ENCODE measurements at places on chromosomes 3 and 15. TPM values are rescaled to one million over a fixed set of nuclear protein-coding genes. Genes with fewer than 3 reads are reported as not detected.

Gene LAMB2
- total RNA-seq = 430 TPM

Gene ISLR2
- 0.77 TPM for total RNA-seq

Gene ZPLD1
- not detected for total RNA-seq

Gene CYP1A2
- not detected for total RNA-seq

DNA sequence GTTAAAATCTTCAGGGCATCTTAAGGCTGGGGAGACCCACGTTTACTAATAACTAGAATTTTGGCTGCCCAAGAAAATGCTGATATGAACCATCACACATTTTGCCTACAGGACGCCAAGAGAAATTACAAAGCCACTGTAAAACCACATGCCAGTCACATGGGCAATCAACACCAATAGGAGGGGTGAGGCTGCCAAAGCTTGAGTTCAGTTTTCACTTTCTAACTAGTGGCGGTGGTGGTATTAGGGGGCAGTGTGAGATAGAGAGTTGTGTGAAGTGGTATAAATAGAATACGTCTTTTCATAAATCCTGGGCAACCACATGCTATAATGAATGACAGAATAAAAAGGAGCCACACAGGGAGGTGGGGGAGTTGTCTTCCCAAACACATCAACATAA lies 147.3 kb downstream of the WNT5A start:
- H3K4me3 ChIP-seq = no peak overlapping the region
- DNase-seq = no peak
- H3K27ac ChIP-seq = no peak overlapping the region
- no peaks in the 10 kb centered on the region for H3K4me1 ChIP-seq
- no peaks in the 10 kb centered on the region for H3K36me3 ChIP-seq

- no peak overlapping the region for H3K27ac ChIP-seq
- H3K36me3 ChIP-seq = no peaks in the 10 kb centered on the region
- no peaks in the 10 kb centered on the region for H3K27me3 ChIP-seq
- no peak for DNase-seq
These were observed 8.3 kb downstream of the PSTPIP1 start for GRCh38 chr15:77002954-77003912.

DNA sequence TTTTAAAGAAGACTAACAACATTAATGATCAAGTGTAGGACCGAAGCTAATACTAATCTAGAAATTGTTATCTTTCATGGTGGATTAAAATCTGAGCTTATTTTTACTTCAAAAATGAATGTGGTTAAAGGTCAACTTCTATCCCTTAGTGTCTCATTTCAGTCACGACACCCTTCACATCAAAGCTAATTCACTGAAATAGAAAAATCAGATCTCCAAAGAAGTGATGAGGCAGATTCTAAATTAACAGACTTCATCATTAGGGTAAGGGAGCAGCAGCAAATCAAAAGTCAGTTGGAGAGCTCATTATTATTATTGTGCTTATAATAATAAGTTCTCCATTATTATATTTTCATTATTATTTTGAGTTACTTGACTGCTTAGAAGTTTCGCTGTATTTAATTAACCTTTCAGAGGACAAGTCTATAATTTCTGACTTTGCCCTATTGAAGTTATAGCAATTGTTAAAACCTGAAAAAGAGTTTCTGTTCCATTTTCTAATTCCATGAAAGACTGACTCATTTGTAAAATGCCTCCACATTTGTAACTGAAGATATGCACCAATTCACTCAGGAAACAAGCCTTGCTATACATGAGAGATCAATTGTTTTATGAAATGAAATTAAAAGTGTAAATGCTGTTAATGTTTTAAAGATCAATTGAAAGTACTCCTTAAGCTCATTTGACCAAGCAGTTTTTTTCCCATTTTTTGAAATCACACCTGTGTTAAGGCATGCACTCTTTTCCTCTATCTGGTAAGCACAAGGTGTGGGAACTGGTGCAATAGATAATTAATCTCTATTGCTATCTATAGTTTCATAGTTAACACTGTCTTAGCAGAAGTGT lies 23.1 kb upstream of the CMC1 start:
- no peaks in the 10 kb centered on the region for H3K36me3 ChIP-seq
- no peaks in the 10 kb centered on the region for H3K4me1 ChIP-seq
- no peak overlapping the region for H3K27ac ChIP-seq
- H3K27me3 ChIP-seq = no peaks in the 10 kb centered on the region
- DNase-seq = no peak

DNA sequence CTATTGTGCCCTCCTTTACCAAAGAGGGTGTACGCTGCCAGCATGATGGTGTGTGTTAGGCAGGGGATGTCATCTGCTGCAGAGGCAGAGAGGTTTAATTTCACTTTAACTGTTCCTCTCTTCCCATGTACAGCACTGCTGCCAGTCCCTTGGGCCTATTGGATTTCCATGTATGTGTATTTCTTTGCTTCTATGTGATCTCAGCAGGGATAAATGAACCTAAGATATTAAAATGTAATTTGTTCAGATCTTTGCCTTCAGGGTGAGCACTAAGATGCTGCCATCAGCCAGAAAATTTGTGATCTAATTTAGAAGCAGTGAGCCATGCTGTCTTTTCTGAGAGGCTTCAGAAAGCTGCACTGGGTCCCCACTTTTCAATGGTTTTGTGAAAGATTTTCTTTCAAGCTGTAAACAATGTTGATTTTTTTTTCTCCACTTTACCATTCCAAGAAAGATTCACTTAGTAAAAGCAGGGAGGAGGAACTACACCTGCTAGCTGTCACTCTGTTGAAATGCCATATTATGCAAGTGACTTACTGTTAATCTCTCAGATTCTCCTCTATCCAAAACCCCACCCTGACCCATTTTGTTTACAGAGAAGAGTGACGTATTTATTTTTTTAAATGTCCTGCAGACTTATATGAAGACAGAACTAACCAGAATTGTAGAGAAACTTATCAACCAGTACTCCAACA lies 261.9 kb downstream of the TBL1XR1 start:
- no peaks in the 10 kb centered on the region for H3K27me3 ChIP-seq
- no peaks in the 10 kb centered on the region for H3K36me3 ChIP-seq
- DNase-seq = no peak

GRCh38 chr3:142884531-142884930 lies 4.4 kb downstream of the PCOLCE2 start:
- H3K36me3 ChIP-seq = no peaks in the 10 kb centered on the region
- DNase-seq = no peak
- no peak overlapping the region for H3K27ac ChIP-seq
- H3K27me3 ChIP-seq = no peaks in the 10 kb centered on the region
- H3K4me3 ChIP-seq = no peak overlapping the region

- no peak overlapping the region for H3K27ac ChIP-seq
- no peaks in the 10 kb centered on the region for H3K36me3 ChIP-seq
- DNase-seq = no peak
- H3K27me3 ChIP-seq = no peaks in the 10 kb centered on the region
- no peaks in the 10 kb centered on the region for H3K4me1 ChIP-seq
These were observed 157.4 kb downstream of the LEKR1 start for GRCh38 chr3:156983559-156983958.

DNA sequence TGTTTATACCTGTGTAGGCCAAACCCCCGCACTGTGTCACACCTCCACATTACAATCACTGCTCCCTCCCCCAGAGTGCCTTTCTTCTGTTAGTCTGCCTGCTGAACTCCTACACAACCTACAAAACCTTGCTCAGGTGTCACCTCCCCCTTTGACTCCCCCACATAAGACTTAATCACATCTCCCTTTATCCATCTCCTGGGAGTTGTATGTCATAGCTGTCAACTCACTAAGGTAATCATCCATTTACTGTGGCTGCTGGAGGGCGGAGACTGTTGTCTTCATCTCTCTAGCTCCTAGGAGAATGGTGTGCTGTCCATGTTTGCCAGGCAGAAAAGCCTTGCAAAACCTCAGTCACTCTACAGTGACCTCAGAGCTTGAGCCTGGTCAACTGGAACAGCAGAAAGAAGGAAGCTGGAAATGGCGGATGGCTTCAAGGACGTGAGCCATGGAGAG lies 43.8 kb downstream of the ZNF710 start:
- no peaks in the 10 kb centered on the region for H3K27me3 ChIP-seq
- H3K36me3 ChIP-seq = no peaks in the 10 kb centered on the region
- DNase-seq = no peak
- H3K4me1 ChIP-seq = no peaks in the 10 kb centered on the region
- H3K4me3 ChIP-seq = no peak overlapping the region

- no peaks in the 10 kb centered on the region for H3K36me3 ChIP-seq
- no peaks in the 10 kb centered on the region for H3K27me3 ChIP-seq
These were observed 57.7 kb downstream of the IQSEC1 start for GRCh38 chr3:13015286-13016082.

GRCh38 chr15:62809968-62810260 lies 232.6 kb upstream of the TPM1 start:
- no peak for DNase-seq
- no peaks in the 10 kb centered on the region for H3K36me3 ChIP-seq
- no peaks in the 10 kb centered on the region for H3K4me1 ChIP-seq
- H3K27ac ChIP-seq = no peak overlapping the region
- H3K27me3 ChIP-seq = no peaks in the 10 kb centered on the region
- H3K4me3 ChIP-seq = no peak overlapping the region

DNA sequence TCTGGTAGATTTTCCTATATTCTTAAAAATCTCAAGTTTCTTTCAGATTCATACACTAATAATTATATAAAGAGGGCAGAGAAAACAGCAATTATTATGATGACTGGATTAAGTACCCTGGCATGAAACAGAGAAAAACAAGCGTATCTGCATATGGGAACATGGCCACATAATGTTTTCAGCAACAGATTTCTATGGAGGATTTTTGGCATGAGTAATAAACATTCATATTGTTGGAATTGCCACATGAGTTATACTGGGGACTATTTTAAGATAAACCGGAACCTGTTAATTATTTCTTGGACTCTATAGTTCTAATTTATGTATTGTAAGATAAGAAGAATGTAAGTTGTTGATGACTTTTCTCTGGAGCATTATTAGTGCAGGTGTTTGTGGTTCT lies 112.7 kb downstream of the OXSM start:
- H3K27ac ChIP-seq = no peak overlapping the region
- H3K4me1 ChIP-seq = no peaks in the 10 kb centered on the region
- H3K27me3 ChIP-seq = no peaks in the 10 kb centered on the region
- H3K4me3 ChIP-seq = no peak overlapping the region
- no peak for DNase-seq

- H3K36me3 ChIP-seq = no peaks in the 10 kb centered on the region
- H3K27me3 ChIP-seq = no peaks in the 10 kb centered on the region
- peaks cover 3% of the 10 kb centered on the region for H3K4me1 ChIP-seq
- H3K27ac ChIP-seq = no peak overlapping the region
These were observed 37.4 kb downstream of the ARIH1 start for GRCh38 chr15:72511536-72511935.

DNA sequence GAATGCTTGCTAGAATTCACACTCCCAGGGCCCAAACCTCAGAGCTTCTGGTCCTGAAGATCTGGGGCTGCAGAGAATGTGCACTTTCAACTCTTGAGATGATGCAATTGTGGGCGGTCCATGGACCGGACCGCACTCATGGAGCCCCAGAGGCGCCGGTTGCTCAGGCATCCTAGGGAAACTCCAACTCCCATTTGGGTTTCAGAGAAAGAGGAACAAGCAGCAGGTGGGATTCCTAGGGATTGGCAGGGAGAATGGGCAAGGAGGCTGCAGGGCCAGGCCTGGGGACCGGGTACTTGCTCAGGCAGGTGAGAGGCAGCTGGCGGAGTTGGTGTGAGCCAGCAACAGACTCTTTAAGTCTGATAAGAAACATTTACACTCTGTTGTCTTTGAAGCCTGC lies 3.5 kb downstream of the NOX5 start:
- H3K36me3 ChIP-seq = no peaks in the 10 kb centered on the region
- DNase-seq = no peak
- no peak overlapping the region for H3K27ac ChIP-seq
- no peaks in the 10 kb centered on the region for H3K4me1 ChIP-seq

- H3K27me3 ChIP-seq = no peaks in the 10 kb centered on the region
- H3K36me3 ChIP-seq = no peaks in the 10 kb centered on the region
- H3K4me1 ChIP-seq = peaks cover 9% of the 10 kb centered on the region
- DNase-seq = no peak
These were observed 100.2 kb downstream of the TMCC1 start for GRCh38 chr3:129793319-129793718.

- H3K4me1 ChIP-seq = no peaks in the 10 kb centered on the region
- H3K27me3 ChIP-seq = no peaks in the 10 kb centered on the region
- no peaks in the 10 kb centered on the region for H3K36me3 ChIP-seq
- H3K27ac ChIP-seq = no peak overlapping the region
- H3K4me3 ChIP-seq = no peak overlapping the region
These were observed 45.8 kb upstream of the PPP4R2 start for GRCh38 chr3:72950801-72951200.

- no peak within 1 kb of the TSS for H3K4me3 ChIP-seq
- no peaks in the 10 kb centered on the region for H3K27me3 ChIP-seq
- H3K4me1 ChIP-seq = no peaks in the 10 kb centered on the region
These were observed at the start of gene PLA2G4B for GRCh38 chr15:41838400-41838897. Gene PLA2G4B, plus strand, starts transcription at chr15:41838847. Its CDS starts 67 bp downstream, at chr15:41838914.

DNA sequence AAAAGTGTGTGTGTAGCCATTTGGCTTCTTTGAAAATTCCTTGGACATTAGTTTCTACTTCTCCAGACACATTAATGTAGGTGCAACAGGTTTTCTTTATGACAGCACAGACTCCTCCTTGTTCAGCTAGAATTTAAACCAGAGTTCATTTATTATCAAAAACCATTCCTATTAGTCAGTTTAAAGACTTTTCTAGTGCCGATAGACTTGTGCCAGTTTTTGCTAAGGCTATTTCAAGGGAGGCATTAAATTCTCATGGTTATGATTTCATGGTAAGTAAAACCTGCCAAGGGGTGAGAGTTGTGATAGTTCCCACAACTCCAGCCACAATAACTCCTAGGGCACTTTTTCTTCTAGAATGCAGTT lies 20.6 kb upstream of the SENP7 start:
- no peak for DNase-seq
- H3K27ac ChIP-seq = peak overlapping the region; percentile 76
- no peaks in the 10 kb centered on the region for H3K27me3 ChIP-seq
- no peaks in the 10 kb centered on the region for H3K36me3 ChIP-seq

DNA sequence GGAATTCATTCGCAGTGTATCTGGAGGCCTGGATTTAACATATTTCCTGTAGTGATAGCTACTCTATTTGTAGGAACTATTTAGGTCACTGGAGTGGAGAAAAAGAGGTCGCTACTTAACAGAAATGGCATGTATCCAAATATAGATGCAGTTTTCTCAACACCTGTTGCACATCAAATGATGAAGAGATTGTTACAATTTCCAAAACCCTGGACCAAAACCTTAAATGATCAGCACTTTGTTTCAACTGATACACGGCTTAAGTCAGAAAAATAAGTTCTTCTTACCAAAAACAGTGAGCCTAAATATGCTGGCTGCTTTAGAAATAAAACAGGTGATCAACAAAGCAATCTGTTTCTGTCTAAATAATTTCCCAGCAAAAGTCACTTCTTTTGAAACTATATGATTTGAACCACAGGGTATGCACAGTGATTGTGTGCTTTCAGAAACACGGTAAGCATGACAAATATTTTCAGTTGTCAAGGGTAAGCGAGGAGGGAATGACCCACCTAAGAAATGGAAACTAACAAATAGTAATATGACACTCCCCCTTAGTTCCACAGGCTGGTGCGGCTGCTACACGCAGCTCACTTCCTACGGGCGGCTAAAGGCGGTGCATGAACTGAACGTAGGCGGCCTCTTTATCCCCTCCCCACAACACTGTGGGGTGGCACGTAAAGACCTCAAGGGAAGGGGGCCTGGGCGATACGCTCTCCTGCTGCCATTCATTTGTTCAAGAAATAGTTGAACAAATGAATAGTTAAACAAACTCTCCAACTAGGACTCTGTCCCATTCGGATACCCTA lies 1.1 kb downstream of the EHD4 start:
- H3K36me3 ChIP-seq = no peaks in the 10 kb centered on the region
- H3K4me3 ChIP-seq = peak overlapping the region; percentile 40
- peak overlapping the region; percentile 66 for H3K27ac ChIP-seq
- DNase-seq = peak; percentile 47
- H3K27me3 ChIP-seq = no peaks in the 10 kb centered on the region

GRCh38 chr15:55710286-55710685 lies 32.7 kb downstream of the PRTG start:
- H3K4me1 ChIP-seq = no peaks in the 10 kb centered on the region
- no peak overlapping the region for H3K4me3 ChIP-seq
- H3K27me3 ChIP-seq = no peaks in the 10 kb centered on the region
- no peak for DNase-seq

All from uterus (tissue), 4 donors.